ENCODE measurements at places on chromosomes 5 and 9.
A peak's percentile ranks its signal among the peaks of the same experiment; 100 is the strongest.

GRCh38 chr5:94094793-94095441 is 353.5 kb upstream of the POU5F2 start:
- DNase-seq: peak; percentile 4

DNA sequence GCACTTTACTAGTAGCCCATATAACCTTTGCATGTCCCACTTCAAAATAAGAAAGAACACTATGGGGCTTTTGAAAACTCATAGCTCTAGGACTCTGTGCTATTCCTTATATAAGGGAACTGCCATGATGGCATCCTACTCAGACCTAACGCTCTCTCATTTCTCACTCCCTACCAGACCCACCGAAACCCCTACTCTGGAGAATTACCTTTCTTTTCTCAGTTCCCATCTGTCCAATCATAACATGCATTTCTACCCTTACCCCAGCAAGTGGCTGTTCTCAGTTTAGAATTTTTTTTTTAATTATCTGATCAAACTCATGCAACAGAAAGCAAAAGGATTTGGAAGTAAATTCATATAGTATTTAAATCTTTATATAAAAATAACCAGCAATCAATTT is 27.3 kb downstream of the CARNMT1 start:
- DNase-seq: no peak

- DNase-seq: no peak
These were observed 61.4 kb downstream of the PSMB7 start for GRCh38 chr9:124353811-124354274.

DNA sequence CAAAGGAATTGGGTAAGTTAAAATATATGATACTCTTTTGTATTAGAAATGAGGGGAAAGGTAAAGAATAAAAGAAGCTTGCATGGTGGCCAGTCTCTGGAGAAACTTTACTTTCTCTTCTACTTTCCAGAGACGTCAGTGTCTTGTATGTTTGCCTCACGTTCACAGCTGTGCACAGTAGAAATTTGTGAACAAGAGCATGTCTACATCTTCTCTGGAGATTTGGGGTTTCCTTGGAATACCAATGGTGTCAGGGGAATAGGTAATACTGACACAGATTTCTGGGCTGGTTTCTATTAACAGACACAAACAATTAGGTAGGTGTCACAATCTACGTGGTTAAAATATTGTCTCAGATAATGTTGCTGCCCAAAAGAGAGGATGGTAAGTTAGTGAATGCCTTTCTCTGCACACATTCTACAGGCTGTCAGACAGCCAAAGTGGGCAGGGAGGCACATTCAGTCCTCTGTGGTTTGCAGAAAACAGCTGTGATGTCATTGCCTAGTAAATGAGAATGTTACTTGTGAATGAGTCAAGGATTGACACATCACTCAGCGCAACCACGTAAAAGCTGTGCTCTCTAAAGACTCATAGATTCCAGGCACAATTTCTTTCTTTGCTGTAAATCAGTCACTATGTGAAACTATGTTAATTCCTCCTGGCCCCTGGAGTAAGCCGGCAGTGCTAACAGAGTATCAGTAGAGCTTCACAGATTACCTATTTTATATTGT is 397.1 kb downstream of the MAN2A1 start:
- peak; percentile 14 for DNase-seq

- DNase-seq: peak; percentile 90
These were observed at the start of gene LHX2 for GRCh38 chr9:124011460-124012301. Gene LHX2, plus strand, starts transcription at chr9:124011768. Its CDS starts 581 bp downstream, at chr9:124012349.

- no peak for DNase-seq
These were observed 41.1 kb upstream of the DAP start for GRCh38 chr5:10801931-10802666.

DNA sequence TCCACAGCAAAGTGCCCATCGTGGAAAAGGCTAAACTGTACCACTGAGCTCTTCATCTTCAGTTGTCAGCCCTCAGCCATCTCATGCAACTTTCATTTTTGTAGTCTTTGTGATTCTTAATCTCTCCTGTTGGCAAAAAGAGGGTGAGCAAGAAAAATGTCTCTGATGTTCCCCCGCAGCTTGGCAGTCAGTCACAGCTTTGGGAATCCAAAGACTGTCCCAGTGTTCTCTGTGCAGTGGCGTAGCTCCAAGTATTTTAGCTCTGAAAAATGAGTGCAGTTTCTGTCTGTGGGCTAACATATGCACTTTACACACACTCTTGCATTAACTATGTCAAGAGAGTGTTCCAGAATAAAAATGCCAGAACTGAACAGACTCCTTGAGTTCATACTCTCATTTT is 372.2 kb downstream of the TMEM232 start:
- no peak for DNase-seq

DNA sequence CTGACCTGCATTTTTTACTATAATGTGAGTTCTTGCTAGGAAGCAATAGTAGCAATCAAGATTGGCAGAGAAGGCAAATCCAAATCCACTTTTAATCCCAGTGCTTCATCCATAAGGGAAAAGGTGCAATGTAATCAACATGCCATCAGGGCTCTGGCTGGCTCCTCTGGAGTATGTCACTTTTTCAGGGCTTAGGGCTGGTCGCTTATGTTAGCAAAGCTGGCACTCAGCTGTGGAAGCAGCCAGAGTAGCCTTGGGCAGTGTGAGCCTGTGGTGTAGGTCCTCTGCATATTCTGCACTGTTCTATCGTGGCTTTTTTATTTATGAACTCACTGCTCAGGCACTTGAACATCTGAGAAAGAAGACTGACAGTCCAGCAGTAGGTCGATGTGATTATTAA is 16.1 kb downstream of the ACTBL2 start:
- DNase-seq: no peak

- DNase-seq: peak; percentile 73
These were observed 43.5 kb upstream of the DNAH5 start for GRCh38 chr5:13987843-13988464.

DNA sequence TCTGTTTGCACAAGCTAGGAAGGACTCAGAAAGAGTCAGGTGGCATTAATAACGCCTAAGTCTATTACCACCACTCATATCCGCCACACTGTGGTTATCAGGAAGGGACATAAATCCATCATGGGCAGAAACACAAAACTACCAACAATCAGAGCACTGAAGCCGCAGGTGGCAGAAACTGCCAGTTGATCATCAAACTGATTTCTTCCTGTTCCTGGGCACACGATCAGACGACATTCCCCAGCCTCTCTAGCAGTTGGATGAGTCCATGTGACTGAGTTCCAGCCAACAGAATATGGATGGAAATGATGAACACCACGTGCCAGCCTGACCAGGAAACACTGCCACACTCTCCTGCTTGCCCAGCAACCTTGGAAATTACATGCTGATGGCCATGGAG is 181.7 kb downstream of the ELAVL2 start:
- no peak for DNase-seq

- peak; percentile 86 for DNase-seq
These were observed 18.2 kb downstream of the SLC22A5 start for GRCh38 chr5:132387640-132388117.

- no peak for DNase-seq
These were observed 117.9 kb downstream of the NXNL2 start for GRCh38 chr9:88652876-88653275.

GRCh38 chr5:125199373-125199772 is 452.9 kb upstream of the ZNF608 start:
- no peak for DNase-seq

DNA sequence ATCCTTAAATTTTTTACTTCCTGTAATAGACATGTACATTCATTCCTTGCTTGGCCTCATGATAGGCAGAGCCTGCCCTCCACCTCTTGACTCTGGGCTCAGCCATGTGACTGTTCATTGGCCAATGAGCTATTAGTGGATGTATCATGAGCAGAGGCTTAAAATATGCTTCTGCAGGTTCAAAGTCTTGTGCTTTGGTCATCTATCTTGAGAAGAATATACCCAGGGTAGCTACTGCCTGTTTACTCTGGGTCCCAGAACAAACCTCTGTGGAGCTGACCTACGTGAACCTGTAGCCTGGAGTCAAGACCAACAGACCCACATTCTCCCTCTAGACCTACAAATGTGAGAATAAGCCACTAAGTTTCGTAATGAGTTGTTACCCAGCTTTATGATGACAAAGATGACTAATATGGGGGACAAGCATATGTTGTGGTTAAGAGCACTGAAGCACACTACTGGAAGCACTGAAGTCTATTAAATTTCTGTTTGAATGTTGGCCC is 244.4 kb downstream of the MAST4 start:
- DNase-seq: peak; percentile 74

DNA sequence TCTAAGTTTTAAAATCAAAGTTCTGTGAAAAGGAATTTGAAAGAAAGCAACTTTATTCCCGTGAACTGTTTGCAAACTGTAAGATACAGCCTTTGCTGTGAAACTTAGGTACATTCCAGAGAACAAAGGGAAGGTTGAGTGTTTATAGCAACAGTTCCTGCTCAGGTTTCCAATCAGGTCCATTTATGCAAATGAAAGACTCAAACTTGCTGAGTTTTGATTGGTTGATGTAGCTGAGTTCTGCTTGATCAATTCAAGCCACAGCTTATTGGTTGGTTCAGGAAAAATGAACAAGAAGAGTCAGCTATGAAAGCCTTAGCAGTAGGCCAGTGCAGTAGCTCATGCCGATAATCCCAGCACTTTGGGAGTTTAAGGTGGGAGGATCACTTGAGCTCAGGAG is 37.9 kb downstream of the SLC27A6 start:
- no peak for DNase-seq

GRCh38 chr9:116477584-116478141 is 209.4 kb upstream of the TRIM32 start:
- DNase-seq: no peak

- peak; percentile 53 for DNase-seq
These were observed 494 bp downstream of the CERT1 start for GRCh38 chr5:75510836-75511434.

DNA sequence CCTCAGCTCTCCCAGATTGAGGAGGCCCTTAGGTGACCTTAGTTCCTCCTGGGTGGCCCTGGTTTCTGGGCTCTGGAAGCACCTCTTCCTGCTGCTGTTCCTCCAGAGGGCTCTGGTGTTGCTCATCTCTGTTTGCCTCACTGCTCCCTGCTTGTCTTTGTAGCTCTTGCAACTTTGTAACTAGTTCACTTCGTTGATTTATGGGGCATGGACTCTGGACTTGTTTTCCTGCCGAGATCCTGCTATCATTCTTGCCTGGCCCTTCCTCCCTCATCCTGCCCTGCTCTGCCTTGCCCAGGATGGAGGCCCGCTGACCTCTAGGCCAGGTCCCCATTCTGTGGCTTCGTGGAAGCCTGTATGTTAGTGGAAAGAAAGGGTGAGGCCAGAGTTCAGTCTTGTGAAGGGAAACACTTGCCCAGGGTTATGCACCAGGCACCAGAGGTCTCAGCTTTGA is 169.3 kb downstream of the MACROH2A1 start:
- DNase-seq: no peak

DNA sequence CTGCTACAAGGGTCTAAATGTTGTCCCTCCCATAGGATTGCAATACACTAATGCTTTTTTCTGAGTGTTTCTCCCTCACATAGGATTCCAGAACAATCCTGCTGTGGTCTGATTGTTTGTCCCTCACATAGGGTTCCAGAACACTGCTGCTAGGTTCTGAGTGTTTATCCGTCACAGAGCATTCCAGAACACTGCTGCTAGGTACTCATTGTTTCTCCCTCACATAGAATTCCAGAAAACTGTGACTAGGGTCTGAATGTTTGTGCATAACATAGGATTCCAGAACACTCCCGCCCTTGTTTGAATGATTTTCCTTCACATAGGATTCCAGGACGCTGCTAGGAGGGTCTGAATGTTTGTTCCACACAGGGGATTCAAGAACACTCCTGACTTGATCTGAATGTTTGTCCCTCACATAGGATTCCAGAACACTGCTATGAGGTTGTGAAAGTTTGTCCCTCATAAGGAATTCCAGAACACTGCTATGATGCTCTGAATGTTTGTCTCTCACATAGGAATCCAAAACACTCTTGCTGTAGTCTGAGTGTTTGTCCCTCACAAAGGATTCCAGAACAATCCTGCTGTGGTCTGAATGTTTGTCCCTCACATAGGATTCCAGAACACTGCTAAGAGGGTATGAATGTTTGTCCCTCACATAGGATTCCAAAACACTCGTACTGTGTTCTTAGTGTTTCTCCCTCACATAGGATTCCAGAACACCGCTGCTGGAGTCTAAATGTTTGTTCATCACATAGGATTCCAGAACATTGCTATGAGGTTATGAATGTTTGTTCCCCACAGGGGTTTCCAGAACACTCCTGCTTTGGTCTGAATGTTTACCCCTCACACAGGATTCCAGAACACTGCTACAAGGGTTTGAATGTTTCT is 213.5 kb downstream of the FOXD4L6 start:
- DNase-seq: no peak

DNA sequence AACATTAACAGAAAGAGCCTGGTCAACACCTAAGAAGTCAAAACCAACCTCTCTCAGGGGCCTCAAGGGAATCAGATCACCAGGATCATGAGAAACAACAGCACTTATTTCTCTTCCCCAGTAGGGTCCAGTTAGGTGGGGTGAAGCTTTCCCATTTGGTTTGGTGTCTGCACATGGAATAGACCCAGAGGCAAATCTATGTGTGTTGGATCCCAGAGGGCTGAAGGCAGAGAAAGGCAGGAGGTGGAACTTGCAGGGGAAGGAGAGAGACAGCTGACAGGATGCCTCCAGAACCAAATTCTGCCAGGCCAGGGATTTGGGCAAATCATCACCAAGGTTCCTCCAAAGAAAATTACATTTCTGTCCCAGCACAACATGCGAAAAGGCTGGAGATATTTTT is 104.8 kb upstream of the SPOCK1 start:
- no peak for DNase-seq

DNA sequence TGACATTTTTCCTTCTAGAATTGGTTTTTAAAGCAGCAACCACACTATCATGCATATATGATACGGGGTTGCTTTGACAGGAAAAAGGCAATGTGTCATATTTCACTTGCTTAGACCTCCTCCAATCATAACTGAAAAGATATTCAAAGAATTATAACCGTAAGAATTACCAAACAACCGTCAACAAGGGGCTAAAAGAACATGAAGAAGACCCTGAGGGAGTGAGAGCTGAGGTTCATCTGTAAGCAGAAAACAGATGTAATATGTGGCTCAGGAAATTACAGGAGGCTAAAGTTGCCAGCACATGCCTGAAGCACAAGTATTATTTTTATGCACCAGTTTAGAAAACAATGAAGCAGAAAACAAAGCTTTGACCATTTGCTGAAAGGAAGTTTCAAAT is 78.9 kb downstream of the APBA1 start:
- no peak for DNase-seq

Measured in suppressor macrophage treated with lipopolysaccharide for 1 hour (primary cell).